ENCODE measurements at places on chromosomes 1 and 21.

DNA sequence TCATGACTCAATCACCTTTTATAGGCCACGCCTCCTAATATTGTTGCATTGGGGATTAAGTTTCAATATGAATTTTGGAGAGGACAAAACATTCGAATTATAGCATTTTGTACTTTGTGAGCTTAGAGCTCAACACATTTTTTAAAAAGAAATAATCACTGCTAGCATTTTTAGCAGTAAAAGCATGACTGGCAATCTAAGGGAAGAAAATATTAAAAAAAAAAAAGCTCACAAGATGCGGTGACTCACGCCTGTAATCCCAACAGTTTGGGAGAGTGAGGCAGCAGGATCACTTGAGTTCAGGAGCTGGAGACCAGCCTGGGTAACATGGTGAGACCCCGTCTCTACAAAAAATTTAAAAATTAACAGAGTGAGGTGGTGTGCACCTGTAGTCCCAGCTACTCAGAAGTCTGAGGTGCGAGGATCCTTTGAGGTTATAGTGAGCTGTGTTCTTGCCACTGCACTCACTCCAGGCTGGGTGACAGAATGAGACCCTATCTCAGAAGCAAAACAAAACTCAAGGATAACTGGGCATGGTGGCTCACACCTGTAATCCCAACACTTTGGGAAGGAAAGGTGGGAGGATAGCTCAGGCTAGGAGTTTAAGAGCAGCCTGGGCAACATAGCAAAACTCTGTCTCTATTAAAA lies 28.8 kb upstream of the DIPK1A start:
- DNase-seq = no peak

DNA sequence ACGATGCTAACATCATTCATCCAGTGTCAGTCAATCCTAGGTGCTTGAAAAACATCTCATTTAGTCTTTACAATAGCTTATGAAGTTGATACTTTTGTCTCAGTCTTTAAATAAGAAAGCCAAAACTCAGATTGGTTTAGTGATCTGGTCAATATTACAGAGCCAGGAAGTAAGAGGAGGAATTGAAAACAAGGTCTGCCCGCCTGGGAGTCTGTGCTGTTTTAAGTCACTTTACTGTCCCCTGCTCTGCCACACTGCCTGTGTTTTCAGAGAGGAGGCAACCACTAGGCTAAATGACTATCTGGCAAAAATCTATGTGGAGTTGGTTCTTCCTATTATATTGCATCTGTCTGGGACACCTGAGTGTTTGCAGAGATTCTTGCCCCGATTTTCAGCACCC lies 62.3 kb downstream of the ST6GALNAC3 start:
- no peak for DNase-seq

GRCh38 chr1:1406101-1406820 lies 832 bp downstream of the MRPL20 start:
- DNase-seq = no peak

GRCh38 chr1:234881893-234882771 lies 246.5 kb downstream of the TOMM20 start:
- DNase-seq = no peak

- no peak for DNase-seq
Measured at GRCh38 chr1:201329801-201330200, 46.5 kb downstream of the PKP1 start.

DNA sequence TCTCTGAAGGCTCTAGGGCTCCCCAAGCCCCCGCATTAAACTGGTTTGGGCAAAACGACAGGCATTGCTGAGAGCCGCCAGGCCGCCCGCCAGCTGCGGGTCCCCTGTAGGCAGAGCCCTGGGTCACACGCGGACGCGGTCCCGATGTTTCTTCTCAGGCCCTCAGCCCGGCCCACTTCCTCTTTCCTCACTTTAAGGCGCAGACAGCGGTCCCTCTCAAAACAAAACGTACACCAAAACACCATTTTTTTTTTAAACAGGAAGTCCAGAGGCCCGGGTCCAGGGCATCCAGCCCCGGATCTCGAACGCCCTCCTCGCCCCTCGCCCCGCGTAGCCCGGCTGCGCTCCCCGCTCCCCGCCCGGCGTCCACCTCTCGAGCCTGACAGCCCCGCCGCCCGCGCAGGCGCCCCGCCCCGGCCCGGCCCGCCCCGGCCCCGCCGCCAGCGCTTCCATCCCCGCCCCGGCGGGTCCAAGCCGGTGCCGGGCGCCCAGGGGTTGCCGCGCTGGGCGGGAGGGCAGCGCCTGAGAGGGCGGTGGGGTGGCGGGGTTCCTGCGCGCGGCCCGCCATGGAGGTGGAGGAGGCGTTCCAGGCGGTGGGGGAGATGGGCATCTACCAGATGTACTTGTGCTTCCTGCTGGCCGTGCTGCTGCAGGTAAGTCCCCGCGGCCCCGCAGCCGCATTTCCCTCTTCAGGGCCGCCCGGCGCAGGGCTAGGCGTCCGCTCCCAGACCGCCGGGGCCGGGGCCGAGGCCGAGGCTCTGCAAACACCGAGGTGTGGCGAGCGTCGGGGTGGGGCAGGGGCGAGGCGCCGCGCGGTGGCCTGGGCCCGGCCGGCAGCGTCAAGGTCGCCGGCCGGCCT lies at the start of gene SLC22A15:
SLC22A15 (plus strand) TSS at position 452 of the 859 bp plus-strand sequence; CDS start at position 567, 115 bp downstream.
- DNase-seq = no peak

DNA sequence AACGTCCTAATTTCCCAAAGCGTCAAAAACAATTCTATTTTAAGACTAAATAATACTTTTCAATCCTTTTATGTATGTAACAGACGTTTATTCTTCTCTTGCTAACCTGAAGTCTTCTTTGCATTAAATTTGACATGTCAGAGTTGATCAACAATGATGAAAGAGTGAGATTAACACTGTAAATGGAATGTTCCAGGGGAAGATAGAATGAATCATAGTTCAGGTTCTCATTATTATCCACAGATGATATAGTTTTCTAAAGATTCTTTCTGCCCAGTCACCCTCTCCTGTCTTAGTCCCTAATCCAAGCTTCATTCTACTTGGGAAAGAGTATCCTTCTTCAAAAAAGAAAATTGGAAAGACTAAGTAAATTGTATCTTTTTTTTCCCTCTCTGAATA lies 38.9 kb downstream of the SDCCAG8 start:
- DNase-seq = no peak

DNA sequence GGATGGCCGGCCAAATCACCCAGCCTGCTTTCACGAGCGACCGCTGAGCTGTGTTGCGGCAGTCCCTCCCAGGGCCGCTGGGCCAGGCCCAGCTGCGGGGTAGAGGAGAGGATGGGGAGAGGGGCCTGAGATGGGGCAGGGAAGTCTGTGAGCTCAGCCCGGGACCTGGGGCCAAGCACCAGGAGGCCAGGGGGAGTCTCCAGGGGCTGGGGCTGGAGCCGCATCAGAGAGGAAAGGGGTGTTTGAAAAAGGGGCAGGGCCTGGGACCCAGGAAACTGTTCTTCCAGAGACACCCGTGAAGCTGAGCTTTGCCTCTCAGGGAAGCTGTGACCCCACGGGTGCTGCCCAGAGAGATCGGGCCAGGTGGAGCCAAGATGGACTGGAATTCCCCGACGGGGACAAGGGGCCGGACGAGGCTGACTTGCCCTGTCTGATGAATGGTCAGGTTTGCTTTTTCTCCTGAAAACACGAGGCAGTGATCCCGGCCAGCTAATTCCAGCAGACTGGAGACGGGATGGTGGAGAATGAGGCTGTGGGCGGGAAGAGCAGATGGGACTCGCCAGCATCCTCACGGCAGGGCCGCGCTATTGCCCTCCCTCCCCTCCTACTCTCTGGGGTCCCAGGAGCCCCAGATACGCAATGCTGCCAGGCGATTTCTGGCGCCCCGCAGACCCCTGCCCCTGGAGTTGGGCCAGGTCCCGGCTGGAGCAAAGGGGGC lies 40.3 kb upstream of the COL18A1 start:
- DNase-seq = no peak

DNA sequence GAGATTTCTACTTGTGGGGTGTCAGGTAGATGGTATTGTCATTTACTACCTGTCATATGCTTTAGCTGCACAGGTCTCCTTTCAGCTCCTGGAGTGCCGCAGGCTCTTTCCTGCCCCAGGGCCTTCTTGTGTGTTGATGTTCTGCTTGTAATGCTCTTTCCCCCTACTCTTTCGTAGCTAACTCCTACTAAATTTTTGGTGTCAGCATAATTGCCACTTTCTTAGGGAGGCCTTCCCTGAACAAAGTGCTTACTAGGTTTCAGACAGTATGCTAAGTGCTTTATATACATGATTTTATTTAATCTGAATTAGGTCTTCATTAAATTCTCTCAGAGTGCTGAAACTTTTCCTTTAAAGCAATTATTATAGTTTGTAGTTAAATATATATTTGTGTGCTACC lies 4.8 kb upstream of the THEM4 start:
- no peak for DNase-seq

GRCh38 chr1:80402625-80403024 lies 1396.1 kb upstream of the ADGRL4 start:
- DNase-seq = no peak

DNA sequence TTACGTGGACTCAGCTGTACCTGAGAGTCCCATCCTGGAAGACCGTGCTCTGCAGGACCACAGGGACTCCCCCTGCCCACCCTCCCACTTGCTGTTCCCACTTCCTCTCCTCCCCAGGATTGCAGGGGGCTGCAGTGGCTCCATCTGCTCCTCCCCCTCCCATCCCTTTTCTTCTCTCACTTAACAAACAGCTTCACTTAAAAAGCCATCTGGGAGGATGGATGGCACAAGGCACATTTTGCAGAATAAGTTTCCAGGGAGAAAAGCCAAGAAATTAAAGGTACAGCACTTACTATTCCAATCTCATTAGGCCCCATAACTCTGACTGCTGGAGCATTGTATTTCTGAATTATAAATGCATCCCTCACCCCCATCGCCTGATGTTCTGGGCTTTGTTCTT lies 458.7 kb downstream of the PTPRU start:
- DNase-seq = no peak

DNA sequence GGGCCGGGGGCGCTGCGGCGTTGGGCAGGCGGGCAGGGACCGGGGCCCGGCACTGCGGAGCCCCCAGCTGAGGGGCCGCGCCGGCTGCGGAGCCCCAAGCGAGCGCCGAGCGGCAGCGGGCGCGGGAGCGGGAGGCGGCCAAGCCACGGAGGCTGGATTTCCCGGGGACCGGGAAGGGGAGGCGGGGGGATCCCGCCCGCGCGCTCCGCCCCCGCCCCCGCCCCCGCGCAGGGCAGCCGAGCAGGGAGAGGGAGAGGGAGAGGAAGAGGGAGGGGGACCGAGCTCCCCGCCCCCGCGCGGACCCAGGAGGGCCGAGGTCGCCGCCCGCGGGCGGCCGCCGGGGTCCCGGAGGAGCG lies at the start of gene DLGAP3:
DLGAP3 (minus strand) TSS at position 154 of the 356 bp plus-strand sequence. CDS start 24,267 bp downstream, outside the sequence.
- no peak for DNase-seq

- no peak for DNase-seq
Measured at GRCh38 chr1:57551476-57551875, 127.6 kb upstream of the DAB1 start.

GRCh38 chr1:59856725-59857338 lies 42.1 kb downstream of the HOOK1 start:
- DNase-seq = no peak

DNA sequence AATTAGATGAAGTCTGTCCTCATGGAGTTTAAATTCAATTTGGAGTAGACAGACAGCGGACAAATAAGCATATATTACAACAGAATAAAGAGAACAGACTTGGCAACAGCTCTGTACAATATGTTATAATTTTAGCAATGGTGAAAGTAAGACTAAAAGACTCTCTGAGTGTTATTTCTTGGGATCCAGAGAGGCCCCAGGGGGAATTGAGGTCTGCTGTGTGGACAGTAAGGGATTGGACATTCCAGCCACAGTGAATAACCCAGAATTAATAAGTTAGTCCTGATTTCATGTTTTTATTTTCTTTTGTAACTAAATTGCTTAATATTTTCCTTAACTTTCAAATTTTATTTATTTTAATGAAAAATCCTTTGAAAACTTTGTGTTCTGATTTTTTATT lies 101.7 kb downstream of the PATJ start:
- DNase-seq = no peak

DNA sequence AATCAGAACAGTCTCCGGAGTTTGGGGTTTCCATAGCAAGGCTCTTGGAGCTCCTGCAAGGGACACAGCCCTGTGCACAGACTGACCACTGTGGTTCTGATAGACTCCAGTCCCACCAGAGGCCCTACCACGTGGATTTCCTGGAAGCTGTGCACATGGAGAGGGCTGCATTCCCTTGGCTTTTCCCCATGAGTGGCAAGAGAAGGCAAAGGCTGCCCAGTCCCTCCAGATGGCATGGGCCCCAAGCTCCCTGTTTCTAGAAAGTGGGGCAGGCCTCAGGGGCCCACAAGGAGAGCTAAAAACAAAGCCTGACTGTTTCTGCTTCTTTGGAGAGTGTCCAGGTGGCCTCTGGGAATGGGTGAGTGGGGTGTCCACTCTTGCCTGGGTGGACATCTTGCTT lies 87.5 kb downstream of the DDX20 start:
- DNase-seq = no peak

- no peak for DNase-seq
Measured at GRCh38 chr1:96210054-96210453, 511.5 kb upstream of the PTBP2 start.

GRCh38 chr1:19402031-19402813 lies 83.1 kb downstream of the CAPZB start:
- no peak for DNase-seq

DNA sequence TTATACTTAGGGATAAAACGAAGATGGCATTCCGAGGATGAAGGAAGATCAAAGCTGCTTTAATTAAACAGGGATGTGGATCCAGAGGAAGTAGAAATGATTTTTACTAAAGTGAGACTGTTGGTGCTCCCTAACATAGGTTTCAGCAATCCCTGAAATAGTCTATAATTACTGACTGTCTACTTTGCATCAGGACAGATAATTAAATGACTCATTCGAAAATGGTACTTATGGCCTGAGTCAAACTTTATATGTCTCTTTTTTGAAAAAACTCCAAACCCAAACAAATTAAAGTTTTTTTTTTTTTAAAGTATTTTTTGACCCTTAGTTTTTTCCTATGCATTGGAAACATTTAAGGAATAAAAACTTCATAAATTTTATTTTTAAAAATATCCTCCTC lies 90.3 kb downstream of the LYST start:
- DNase-seq = no peak

DNA sequence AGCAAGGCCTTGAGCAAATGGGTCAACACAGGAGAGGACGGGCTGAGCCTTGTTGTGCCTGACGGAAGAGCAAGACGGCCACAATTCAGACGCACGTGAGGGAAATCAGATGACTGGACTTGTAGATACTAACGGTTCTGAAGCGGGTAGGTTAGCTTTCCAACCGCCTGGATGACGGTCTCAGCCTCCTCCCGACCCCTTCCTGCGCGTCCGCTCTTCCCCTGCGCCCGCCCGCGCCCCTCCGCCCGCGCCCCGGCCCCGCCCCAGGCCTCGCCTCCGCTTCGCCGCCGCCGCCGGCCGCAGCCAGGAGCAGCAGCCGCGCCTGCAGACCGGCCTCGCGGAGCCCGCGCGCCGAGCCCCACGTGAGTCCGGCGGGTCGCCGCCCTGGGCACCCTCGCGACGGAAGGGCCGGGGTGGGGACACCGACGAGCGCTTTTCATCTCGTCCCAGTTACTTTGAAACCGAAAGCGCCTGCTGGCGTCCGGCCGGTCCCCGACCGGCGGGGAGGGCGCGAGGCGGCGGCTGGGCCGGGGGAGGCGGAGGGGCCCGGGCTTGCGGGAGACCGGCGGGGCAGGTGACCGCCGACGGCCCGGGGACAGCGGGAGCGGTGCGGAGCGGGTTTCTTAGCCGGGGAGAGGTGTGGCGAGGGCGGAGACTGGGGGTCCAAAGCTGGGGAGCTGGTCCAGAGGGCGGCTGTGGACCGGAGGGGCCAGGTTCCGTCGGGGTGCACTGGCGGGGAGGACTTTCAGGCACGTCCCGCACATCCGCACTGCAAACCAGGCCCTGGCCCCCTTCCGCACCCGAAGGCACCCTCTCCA lies at the start of gene TRAF5:
TRAF5 (plus strand) TSS at position 306 of the 818 bp plus-strand sequence. CDS start 26,407 bp downstream, outside the sequence.
- no peak for DNase-seq

GRCh38 chr1:159612211-159612885 lies 24.7 kb downstream of the APCS start:
- DNase-seq = no peak
